ENCODE measurements at places on chromosomes 7 and 10.

DNA sequence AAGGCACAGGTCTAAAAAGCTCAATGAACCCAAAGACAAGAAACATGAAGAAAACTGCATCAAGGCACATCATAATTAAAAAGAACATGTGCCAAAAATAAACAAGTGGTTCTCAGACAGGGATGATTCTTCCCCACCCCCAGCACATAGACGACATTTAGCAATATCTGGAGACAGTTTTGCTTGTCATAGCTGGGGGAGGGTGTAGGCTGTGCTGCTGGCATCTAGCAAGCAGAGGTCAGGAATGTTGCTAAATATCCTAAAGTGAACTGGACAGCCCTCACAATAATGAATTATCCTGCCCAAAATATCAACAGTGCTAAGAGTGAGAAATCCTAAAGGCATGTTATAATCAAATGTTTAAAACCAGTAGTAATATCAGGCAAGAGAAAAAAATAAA is 122.6 kb downstream of the MICU1 start:
- no peak for DNase-seq

GRCh38 chr7:158766570-158767281 is 62.1 kb upstream of the NCAPG2 start:
- no peak for DNase-seq

DNA sequence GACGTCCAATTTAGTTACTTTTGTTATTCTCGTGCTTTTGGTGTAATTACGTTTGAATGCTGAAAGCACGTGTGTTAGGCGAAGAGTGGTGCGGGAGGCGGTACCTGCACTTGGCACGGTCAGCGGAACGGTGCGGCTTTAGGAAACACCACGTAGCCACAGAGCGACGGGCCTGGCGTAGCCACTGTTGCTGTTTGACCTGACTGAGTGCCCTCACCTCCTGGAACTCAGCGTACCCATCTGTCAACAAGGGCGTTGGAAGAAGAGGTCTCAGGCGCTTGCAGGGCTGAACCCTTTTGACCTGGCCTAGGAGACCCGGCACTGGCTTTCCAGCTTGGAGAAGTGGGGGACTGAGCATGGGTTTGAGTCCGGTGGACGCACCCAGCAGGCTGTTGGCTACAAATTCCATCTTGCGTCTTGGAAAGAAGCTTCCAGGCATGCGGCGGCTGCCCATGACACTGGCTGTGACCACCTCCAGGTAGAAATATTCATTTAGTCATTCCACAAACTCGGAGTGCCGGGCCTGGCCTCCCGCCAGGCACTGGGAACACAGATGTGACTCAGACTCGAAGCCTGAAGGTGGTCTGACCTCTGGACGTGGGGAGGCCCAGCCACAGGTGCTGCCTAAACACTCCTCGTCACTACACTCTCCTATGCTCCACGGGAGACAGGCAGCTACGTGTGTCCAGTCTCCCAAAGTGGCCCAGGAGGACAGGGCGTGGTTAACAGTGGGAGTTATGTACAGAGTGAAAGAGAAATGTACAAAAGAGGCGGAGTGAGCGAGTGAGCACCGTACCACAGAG is 22.2 kb downstream of the FAM20C start:
- no peak for DNase-seq

DNA sequence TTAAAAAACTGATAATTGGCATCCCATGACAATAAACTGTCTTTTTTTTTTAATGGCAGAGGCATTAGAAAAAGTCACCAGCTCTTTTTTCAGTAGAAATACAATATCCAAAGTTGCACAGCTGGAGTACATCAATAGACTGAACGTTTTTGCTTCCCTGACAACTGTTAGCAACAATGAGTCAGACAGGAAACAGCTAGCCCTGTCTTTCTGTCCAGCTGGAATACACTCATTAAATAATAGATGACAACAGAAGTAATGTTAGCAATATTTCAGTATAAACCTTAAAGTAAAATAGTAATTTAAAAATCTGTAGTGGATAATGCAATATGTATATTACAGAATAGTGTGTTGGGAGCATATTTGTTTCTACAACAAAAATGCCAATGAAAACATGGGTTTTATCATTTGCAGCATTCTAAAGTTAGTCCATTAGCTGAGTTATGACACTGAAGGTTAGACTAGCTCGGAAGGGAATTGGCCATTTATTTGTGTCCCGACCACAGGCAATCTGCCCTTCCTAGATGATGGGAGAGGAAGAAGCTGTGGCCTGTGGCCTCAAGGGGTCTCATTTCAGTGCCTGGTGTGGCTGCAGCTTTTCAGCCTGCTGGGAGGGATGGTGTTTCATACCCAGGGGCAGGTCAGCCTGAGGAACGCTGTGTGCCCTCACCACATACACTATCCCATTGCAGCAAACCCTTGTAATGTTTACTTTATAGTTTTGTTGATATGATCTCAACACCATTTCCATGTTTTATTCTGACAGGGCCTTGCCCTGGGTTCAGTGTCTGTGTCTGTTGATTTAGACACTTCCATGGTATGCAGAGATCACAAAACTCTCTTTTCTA is 173.3 kb downstream of the SLC16A9 start:
- no peak for DNase-seq

GRCh38 chr10:129416956-129417765 is 49.9 kb upstream of the MGMT start:
- DNase-seq, result no peak

- no peak for DNase-seq
These were observed 20.2 kb downstream of the CREB3L2 start for GRCh38 chr7:137981668-137982067.

All from activated CD4-positive, alpha-beta T cell treated with anti-CD3 and anti-CD28 coated beads, Interleukin-2, amount 50 U/mL, for 48 hours (primary cell).